ENCODE measurements at places on chromosomes 4 and X. TPM values are rescaled to one million over a fixed set of nuclear protein-coding genes. Genes with fewer than 3 reads are reported as not detected.
A peak's percentile ranks its signal among the peaks of the same experiment; 100 is the strongest.

- peak; percentile 11 for DNase-seq
Measured at GRCh38 chrX:46649421-46650260, 76.1 kb downstream of the CHST7 start.

GRCh38 chr4:20253735-20254409, 2.2 kb downstream of the SLIT2 start:
- DNase-seq = peak; percentile 28

DNA sequence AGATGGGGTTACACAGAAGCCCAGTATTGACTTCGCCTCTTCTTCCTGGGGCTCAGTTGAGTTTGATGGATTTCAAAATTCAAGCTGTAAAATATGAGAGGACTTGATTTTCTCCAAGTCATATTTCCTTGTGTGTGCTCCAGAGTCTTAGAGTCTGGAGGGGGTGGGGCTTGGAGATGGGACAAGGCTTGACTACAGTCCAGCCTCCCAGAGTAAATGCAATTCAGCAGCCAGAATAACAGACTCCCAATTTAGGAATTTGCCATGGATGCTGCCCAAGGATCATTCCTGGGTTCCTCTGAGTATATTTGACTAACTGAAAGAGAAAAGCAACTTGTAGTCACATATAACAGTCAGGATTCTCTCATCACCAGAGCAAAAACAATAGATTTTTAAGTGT, 53.7 kb upstream of the RBPJ start:
- DNase-seq = peak; percentile 19

GRCh38 chr4:5772528-5773270, 61.7 kb downstream of the EVC start:
- no peak for DNase-seq

DNA sequence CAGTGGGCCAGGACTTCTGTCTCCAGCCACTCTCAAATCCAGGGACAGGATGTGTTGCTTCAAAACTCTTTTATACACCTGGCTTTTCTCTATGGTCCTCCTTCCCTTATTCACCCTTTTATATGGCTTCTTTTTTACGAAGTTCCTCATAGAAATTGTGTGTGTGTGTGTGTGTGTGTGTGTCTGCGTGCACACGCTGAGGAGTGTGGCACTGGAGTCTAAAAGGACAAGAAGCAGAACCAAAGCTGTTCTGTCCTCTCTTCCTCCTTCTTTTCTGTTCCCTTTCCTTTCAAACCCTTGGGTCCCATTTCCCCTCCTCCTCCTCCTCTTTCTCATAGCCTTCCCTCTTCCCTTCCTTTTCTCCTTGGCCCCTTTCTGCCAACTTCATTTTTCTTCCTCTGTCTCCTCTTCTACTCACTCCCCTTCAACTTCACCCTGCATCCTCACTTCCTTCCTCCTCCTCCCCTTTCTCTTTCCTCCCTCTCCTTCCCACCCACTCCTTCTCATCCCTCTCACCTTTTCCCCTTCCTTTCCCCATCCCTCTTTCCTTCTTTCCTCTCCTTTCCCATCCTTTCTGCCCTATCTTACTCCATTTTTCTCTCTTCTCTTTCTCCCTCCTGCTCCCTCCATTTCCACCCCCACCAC, 360.5 kb downstream of the MID1IP1 start:
- no peak for DNase-seq

- peak; percentile 48 for DNase-seq
Measured at GRCh38 chrX:10922159-10922558, 189.0 kb upstream of the HCCS start.

DNA sequence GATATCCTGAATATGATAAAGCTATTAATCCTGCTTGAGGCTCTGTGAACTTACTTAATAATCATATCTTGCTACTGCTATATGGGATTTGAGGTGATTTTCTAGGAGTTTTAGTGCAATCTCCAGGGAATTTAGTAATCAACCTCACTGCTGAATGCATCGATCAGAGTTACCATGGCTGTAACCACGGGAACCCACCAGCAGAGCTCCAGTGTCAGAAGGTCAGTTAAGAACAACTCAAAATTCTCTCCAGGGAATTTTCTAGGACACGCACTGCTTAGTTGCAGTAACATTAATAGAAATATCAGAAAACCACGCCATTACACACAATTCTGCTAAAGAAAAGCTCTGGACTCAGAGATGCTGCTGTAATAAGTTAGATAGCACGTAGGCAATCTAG, 1477.2 kb upstream of the TENM3 start:
- DNase-seq = no peak

The S100G gene
- polyA plus RNA-seq = 4.1 TPM

The TMPRSS11F gene
- polyA plus RNA-seq = 0.50 TPM

The LRIT3 gene
- not detected for polyA plus RNA-seq

The SLC4A4 gene
- 9.6 TPM for polyA plus RNA-seq

Measured in hepatocyte (in vitro differentiated cells).